ENCODE measurements at places on chromosomes 4 and X.

DNA sequence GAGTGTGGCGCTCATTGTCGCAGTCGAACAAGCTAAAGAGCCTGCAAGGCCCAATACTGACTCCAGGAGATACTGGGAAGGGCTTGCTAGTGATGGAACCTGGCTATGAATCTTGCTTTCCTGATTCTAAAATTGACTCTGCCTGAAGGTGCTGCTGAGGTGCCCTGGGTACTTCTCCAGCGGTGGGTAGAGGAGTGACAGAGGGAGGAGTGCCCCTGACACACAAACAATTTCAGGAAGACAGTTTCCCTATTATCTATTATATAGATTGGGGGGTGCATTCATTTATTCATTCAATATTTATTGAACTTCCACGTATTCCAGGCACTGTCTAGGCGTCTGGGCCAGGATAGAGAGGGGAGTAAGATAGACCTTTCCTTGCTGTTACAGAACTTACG, 339.2 kb upstream of the GATB start:
- DNase-seq, result no peak

- DNase-seq, result no peak
Observed at GRCh38 chr4:66266035-66266434, 595.7 kb upstream of the EPHA5 start.

DNA sequence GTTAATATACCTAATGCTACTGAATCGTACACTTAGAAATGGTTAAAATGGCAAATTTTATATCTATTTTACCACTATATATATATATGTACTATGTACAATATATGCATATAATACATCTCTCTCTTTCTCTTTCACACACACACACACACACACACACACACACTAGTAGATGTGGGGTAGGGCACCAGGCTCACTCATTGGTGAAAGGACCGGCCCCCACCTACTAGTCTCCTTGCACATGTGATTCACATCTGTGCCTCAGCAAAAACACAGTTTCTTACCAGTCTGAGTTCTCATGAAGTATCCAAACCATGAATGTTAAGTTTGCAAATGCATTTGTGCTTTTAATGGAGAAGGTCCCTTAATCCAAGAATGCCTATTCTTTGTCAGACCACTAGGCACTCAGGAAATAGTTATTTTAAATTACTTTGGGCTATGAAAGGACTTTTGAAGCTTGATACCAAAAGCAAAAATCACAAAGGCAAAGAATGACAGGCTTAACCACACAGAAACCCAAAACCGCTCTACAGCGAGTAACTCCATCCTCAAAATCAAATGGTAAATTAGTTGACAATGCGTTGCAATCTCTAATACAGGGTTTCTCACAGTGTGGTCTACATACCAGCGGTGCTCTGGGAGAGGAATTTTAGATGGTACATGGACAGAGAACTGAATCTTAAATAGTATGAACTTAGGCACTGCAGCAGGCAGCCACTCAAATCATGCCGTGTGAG, 5.8 kb downstream of the TSC22D3 start:
- no peak for DNase-seq

GRCh38 chr4:71941001-71941400, 90.8 kb upstream of the NPFFR2 start:
- DNase-seq, result no peak

DNA sequence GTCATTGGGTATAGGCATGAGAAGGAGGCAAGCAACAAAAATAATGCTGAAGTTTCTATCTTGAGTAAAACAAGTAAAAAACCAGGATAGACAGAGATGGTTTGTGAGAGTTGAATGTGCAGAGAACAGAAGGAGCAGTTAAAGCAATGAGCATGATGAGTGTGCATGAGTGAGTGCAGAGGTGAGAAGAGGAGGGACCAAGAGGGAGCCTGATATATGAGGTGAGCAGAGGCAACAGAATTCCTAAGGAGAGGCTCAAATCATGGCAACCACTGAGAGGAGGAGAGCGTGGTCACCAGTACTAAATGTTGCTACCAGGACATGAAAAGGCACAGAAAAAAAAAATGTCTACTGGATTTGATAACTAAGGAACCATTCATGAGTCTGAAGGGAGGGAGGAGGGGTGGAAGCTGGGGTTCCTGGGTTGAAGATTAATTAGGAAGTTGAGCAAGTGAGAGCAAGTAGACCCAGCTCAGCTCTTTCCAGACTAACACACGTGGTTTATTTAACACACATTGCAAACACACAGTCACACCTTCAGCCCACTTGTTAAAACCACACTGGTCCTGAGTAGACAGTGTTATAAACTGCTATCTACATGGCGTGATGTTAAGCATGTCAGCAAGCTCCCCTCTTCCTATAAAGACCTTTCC, 69.0 kb upstream of the IQCM start:
- DNase-seq, result no peak

- no peak for DNase-seq
Observed at GRCh38 chr4:187362937-187363857, 632.4 kb upstream of the ZFP42 start.

GRCh38 chr4:153028535-153028934, 92.4 kb downstream of the FHDC1 start:
- DNase-seq, result no peak

DNA sequence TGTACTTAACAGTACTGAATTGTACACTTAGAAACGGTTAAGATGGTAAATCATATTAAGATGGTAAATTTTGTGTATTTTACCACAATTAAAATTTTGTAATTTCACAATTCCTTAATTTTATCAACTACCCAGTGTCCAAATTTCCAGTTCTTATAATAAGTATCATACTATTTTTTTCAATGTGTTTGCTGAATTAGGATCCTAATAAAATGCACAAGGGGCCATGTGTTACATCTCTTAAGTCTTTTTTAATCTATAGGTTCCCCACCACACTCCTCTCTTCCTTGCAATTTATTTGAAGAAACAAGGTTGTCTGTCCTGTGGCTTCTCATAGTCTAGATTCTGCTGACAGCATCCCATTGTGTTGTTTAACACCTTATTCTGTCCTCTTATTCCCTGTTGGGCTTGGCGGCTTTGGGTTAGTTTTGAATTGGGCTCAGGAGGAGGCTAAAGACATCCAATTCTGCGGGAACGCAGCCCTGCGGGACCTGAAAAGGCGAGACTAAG, 533 bp upstream of the SYAP1 start:
- DNase-seq, result no peak

DNA sequence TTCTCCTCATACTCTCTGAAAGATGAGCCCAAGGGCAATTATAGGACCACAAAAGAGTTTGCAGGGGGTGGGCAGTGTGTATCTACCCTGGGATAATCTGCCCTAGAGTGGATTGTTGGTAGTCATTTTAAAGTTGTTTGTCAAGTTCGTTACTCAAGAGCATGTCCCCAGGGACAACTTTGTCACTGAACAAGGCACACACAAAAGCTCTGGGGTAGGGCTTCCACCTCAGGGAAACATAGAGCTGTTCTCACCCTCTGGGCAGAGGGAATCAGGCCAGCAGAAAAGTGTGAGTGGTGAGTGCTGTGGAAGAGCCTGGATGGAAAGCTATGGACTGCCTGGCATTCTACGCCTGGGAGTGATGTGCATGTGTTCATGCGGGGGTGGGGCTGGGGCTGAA, 23.3 kb upstream of the LEF1 start:
- no peak for DNase-seq

DNA sequence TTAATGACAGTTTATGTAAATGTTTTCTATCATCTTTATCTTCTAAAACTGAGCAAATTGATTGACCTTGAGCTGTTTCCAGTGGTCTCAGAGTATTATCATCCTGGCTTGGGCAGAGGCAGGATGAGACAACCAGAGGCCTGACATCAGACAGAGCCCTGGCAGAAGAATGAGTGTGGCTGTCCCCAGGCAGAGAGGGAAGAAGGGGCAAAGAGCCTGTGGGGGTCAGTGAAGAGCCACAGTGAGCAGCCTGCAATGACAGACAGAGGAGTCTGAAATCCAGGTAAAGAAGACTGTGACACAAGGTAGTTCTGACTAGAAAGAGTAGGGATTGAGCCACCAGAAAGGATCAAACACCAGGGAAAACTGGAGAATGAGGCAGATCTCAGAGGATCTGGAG, 182.4 kb upstream of the ARSJ start:
- no peak for DNase-seq

DNA sequence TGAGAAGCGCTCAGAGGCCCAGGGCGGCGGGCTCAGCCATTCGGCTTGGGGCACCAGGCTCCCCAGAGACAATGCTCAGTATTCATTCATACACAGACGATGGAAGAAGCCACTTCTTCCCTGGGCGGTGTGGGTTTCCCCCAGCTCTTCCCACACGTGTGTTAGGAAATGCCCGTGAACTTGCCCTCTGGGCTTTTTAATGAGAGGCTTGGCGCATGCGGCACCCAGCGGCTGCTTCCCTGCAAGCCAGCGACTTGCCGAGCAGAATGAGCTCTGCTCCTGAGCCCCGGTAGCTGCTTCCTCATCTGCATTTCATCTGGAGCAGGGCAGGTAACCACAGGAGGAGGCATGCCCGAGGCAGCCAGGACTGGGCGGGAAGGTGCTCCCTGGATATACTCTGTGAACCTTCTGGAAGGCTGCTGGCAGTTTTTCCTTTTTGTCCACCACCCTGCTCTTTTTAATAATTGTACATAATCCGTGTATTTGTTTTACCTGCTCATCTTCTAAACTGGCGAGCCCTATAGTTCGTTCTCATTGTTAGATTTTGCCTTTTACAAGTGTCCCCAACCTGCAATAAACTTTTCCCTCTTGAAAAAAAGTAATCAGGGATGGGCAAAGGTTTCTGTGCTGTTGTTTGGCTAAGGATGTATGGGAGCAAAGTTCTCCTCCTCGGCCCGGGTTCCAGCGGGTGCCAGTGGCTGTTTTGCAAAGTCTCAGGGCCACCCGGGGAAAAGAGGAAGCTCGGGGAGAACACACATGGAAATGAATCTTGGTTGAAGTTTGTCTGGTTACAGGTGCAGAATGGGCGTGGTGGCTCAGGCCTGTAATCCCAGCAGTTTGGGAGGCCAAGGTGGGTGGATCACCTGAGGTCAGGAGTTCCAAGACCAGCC, 178.8 kb downstream of the DCLK2 start:
- DNase-seq, result no peak

DNA sequence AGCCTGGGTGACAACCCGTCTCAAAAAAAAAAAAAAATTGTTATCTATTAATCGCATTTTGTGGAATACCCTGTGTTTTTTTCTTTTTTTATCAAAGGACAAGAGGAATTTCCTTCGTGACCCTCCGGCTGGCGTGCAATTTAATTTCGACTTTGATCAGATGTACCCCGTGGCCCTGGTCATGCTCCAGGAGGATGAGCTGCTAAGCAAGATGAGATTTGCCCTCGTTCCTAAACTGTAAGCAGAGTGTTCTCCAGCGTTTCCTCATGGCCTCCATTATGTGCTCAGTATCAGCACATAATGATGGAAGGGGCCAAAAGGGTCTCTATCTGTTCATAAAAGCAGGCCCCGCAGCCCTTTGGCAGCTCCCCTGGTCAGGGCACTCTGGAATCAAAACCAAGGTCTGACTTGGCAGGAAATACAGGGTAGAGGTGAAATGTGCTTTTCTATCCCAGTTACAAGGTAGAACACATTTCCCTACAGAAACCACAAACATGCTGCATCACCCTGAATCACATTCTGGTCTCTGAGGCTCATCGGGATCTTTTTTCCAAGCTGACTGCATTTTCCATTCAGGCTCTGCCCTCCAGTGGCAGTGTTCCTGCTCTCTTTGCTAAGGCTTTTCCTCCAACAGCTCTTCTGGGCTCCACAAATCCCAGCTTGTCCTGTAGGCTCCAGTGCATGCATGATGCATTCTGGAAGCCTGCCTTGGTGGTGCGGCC, 24.4 kb downstream of the SYAP1 start:
- DNase-seq, result no peak

DNA sequence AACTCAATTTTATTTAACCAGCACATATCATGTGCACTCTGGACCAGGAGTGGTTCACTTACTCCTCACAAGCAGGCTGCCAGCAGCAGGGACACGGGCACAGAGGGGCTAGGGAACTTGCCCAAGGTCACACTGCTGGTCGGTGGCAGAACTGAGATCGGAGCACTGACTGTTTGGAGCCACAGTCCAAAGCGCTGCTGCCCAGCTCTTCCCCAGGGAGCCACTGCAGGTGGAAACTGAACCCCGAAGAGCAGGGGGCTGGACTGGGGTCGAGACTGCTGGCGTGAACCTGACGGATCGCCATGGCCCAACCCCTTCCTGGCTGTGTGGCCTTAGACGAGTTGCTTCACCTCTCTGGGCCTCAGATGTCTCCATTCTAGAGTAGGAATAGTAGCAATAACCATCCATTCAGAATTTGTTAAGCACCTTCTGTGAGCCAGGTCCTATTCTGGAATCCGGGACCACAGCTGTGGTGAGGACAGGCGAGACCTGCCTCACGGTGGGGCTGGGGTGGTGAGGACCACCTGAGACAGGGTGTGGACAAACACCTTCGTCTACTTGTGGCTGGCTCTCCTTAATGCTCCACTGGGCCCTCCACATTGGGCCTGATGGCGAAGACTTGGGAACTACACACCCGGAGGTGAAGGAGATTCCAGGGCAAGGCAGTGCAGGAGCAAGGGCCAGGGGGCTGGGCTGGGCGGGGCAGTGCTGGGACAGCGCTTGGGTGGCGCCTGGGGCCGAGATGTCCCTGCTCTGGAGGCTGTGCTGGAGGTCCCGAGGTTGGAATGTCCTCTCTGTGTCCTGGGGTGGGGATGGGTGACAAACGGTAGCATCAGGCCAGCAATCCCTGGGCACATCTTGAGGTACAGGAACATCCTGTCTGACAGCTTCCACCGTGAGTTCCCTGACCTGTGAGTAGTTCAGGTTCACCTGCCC, 32.0 kb upstream of the KIAA0232 start:
- DNase-seq, result no peak

DNA sequence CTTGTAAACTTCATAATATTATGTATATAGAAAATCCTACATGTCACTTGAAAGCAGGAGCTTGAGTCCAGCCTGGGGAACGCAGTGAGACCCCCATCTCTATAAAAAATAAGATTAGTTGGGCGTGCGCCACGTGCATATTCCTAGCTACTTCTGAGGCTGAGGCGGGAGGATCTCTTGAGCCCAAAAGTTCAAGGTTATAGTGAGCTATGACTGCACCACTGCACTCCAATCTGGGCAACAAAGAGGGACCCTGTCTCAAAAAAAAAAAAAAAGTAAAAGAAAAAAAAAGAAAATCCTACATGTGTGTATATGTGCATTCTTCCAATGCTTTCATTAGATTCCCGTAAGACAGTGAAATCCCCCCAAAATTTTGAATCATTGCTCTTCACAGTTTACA, 1.7 kb downstream of the SEC31A start:
- DNase-seq, result no peak

- DNase-seq, result no peak
Observed at GRCh38 chr4:145473203-145473602, 8.4 kb upstream of the SMAD1 start.

All from thoracic aorta (tissue), 2 donors.